ENCODE measurements at places on chromosomes 4 and X.

- DNase-seq: no peak
Measured at GRCh38 chr4:188975271-188975670, 836.0 kb downstream of the TRIML1 start.

- DNase-seq: peak; percentile 60
Measured at GRCh38 chr4:56990109-56990905, 11.6 kb downstream of the POLR2B start.

GRCh38 chr4:121200795-121201472 lies 36.8 kb upstream of the TNIP3 start:
- DNase-seq: peak; percentile 4

DNA sequence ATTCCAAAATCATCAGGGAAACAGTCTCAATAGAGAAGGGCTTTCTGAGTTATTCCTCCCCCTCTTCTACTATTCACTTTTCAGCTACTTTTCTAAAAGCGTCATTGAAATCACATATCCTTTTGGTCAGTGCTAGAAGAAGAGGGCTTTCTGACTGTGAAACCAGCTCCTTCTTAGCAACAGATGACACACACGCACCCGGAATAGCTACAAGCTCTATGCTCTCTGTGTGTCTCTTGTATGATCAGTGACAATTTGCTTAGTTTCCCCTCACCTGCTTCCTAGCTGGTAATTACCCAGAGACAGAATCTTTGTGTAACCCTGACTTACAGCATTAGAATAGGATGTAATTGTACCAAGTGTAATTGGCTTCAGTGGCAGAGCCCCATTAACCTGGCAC lies 268.1 kb upstream of the SLITRK2 start:
- no peak for DNase-seq

GRCh38 chrX:1451661-1452515 lies 821 bp downstream of the ASMTL start:
- DNase-seq: no peak

DNA sequence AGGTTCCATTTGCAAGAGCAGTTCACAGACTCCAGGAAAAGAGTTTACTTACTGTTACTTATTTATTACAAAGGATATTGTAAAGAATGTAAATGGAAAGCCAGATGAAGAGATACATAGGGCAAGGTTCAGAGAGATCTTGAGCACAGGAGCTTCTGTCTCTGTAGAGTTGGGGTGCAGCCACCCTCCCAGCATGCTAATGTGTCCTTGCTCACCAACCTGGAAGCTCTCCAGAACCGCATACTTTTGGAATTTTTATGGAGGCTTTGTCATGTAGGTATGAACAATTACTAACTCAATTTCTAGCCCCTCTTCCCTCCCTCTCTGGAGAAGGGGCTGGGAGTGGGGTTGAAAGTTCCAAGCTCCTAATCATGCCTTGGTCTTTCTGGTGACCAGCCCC lies 857.2 kb downstream of the RPA4 start:
- DNase-seq: no peak

- no peak for DNase-seq
Measured at GRCh38 chrX:94107981-94108380, 434.0 kb downstream of the FAM133A start.

- no peak for DNase-seq
Measured at GRCh38 chr4:98452091-98452490, 190.9 kb downstream of the RAP1GDS1 start.

DNA sequence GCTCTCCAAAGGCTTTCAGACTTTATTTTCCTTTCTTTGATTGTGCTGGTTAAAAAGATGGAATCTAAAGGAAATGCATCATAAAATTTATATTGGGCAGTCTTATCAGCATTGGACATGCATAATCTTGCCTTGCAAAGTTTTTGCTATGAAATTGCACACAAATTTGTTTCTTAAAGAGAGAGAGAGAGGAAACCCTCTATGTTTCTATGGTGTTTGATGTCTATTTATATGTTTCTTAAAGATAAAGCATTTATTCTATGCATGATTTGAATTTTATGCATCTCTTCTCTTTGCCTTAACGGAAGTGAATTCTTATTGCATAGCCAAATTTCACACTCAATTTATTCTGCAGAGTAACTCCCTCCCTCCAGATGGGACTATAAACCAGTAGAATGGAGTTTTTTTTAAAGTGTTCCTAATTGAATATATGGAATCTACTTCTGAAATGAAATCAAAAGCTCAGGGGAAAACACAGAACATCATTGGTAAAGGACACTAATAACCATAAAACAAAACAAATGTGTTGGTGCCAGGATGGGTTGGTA lies 83.5 kb upstream of the PPARGC1A start:
- DNase-seq: no peak

DNA sequence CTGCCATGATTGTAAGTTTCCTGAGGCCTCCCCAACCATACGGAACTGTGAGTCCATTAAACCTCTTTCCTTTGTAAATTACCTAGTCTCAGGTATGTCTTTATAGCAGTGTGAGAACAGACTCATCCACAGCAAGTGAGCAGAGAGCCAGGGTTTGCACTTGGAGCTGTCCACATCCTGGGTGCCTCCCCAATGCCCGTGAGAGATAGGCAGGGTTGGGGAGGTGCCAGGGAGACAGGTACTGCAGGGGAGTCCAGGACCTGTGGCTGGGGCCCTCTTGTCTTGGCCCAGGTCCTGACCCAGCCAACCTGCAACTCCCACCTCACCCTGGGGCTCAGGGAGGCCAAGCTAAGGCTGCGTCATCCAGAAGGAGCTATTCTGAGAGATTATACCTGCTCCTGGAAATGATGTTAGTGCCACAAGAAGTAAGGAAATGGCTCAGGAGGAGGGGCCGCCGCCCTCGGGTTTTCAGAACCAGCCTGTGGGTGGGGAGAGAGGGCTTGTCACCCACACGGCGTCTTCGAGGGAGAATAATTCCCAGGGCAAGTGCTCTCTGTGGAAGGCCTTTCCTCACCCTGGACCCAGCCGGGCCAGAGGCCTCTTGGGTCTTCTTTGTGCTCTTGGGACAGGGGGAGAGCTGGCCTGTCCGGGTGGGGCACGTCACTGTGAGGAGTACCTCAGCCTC lies 66.5 kb downstream of the ADRA2C start:
- no peak for DNase-seq

- peak; percentile 0 for DNase-seq
Measured at GRCh38 chrX:19715711-19716638, 171.4 kb downstream of the SH3KBP1 start.

- no peak for DNase-seq
Measured at GRCh38 chr4:143451186-143451585, 62.3 kb upstream of the SMARCA5 start.

DNA sequence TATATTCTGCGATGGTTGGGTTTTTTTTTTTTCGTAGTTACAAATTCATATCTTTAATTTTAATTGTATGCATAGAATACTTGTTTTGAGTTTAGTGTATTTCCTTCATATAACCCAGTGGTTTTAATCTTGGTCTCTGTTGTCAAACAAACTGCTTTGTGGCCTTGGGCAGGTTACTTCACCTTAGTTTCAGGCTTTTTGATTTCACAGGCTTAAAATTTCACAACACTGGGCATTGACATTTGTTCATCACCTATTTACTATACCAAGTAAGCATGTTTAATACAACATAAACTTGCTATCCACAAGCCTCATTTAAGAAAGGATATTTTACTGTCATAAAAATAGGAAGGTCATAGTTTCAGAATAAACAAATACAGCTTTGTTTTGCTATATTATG lies 14.7 kb downstream of the RAPGEF2 start:
- DNase-seq: no peak

DNA sequence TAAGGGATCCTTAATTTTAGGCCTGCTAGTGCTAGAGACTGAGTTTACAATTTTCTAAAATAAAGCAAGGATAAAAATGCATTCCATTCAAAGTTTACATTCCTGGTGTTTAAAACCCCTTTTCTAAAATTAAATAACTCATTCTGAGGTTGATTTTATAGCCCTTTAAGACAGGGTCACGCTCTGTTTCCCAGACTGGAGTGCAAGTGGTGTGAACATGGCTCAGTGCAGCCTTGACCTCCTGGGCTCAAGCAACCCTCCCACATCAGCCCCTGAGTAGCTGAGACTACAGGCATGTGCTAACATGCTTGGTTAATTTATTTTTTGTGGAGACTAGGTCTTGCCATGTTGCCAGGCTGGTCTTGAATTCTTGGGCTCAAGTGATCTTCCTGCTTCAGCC lies 6.8 kb upstream of the CDKL2 start:
- DNase-seq: no peak

DNA sequence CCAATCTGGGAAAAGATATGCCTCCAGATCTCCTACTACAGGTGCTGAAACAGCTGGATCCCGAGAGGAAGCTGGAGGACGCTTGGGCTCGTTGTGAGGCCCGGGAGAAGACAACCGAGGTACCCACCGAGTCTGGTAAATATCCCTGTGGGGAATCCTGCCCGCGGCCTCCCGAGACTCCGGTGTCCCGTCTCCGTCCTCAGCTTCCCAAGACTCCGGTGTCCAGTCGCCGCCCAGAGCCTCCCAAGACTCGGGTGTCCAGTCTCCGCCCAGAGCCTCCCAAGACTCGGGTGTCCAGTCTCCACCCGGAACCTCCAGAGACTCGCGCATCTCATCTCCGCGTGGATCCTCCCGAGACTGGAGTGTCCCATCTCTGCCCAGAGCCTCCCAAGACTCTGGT lies 639 bp downstream of the FAM47B start:
- no peak for DNase-seq

- DNase-seq: peak; percentile 50
Measured at GRCh38 chr4:76293772-76294171, 12.8 kb upstream of the STBD1 start.

- DNase-seq: no peak
Measured at GRCh38 chrX:72247206-72247942, 8.5 kb upstream of the ERCC6L start.

DNA sequence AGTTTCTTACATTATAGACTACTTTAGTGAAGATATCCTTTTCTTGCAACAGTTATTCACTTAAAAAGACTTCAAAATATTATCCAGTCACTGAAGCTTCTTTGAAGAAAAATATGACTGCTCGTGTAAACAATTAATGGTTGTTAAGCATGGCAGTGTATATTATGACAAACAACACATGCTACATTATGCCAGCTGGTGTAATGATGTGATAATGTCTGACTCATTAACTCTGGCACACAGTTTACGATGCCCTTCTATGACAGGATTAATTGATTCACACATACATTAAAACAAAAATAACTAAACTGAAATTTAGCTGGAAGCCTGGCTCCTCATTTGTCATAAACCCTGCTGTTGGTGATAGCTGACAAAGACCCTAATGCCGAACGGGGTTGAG lies 22.4 kb downstream of the GK2 start:
- no peak for DNase-seq

DNA sequence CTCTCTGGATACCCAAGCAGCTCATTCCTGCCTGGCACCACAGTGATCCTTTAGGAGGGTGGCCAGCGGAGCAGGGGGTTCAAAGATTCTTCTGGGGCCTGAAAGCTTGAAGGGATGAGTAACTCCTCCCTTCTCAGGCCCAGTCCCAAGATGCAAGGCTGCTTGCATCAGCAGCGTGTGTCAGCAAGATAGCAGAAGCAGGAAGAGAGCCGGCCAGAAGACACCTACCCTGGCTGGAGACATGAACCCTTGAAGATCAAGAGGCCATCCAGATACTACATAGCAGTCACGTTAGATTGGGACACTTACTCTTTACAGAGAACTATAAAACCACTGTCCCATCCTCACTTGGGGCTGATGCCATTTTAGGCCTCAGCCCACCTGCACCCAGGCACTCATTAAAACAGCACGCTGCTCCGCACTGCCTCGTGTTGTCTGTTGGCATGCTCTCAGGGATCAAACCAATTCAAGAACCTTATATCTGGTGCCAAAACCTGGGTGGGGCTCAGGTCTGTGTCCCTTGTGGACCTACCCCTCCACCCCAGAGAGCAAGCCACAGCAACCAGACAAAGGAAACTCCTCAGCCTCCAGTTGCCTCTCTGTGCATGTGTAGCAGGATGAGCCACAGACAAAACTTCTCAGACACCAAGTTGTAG lies 6.5 kb downstream of the UGT2B17 start:
- DNase-seq: no peak

- DNase-seq: no peak
Measured at GRCh38 chr4:26893491-26893890, 32.9 kb downstream of the STIM2 start.
